ENCODE measurements at places on chromosomes 3 and 15. TPM values are rescaled to one million over a fixed set of nuclear protein-coding genes. Genes with fewer than 3 reads are reported as not detected.

SIDT1 gene
- 3.8 TPM for total RNA-seq

TMC3 gene
- 0.15 TPM for total RNA-seq

GRCh38 chr3:110625201-110625747, 446.3 kb upstream of the NECTIN3 start:
- H3K27me3 ChIP-seq, result no peaks in the 10 kb centered on the region
- no peaks in the 10 kb centered on the region for H3K36me3 ChIP-seq
- H3K4me3 ChIP-seq, result no peak overlapping the region
- DNase-seq, result no peak
- H3K4me1 ChIP-seq, result no peaks in the 10 kb centered on the region

- H3K36me3 ChIP-seq, result peaks cover 29% of the 10 kb centered on the region
- no peak for DNase-seq
- no peak overlapping the region for H3K27ac ChIP-seq
- H3K4me3 ChIP-seq, result no peak overlapping the region
- no peaks in the 10 kb centered on the region for H3K27me3 ChIP-seq
Measured at GRCh38 chr3:49108346-49108745, 3.8 kb upstream of the QARS1 start.

DNA sequence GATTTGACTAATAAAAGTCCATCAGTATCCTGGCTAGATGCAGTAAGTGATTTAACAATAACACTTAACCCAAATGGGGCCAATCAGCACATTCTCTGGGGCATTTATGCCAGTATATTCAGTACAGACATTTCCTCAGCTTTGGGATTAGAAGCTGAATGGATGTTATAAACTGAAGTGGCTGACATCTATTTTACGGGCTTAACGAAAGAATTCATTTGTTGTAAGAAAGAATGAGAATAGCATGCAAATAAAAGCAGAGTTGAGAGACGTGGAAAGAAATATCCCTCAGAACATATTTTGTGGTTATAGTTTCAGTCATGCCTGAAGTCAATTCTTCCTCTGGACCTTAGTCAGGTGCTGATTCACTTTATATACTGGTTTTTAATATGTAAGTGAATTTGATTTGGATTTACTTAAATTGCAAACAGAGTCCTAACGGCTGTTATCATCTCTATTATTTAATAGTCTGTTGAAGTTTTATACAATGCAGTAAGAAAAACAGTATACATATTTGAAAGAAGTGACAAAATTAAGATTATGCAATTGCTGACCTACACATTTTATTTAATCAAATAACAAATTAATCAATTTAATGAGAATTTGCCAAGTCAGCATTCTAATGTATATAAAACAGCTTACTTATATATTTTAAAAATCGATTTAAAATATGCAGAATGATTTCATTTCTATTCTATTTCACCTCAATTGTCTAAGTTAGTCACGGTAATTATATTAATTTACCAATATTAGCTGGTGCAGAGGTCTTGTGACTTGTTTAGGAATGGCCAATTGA, 513.9 kb upstream of the CADM2 start:
- DNase-seq, result no peak
- no peaks in the 10 kb centered on the region for H3K36me3 ChIP-seq
- H3K27me3 ChIP-seq, result no peaks in the 10 kb centered on the region
- no peaks in the 10 kb centered on the region for H3K4me1 ChIP-seq
- H3K27ac ChIP-seq, result no peak overlapping the region
- no peak overlapping the region for H3K4me3 ChIP-seq

GRCh38 chr15:101505610-101506337, 16.3 kb upstream of the PCSK6 start:
- no peaks in the 10 kb centered on the region for H3K27me3 ChIP-seq
- no peaks in the 10 kb centered on the region for H3K4me1 ChIP-seq
- H3K27ac ChIP-seq, result no peak overlapping the region
